ENCODE measurements at places on chromosomes 1 and 21. TPM values are rescaled to one million over a fixed set of nuclear protein-coding genes. Genes with fewer than 3 reads are reported as not detected.

The SYCP1 gene
- polyA plus RNA-seq: not detected

The FCGR3B gene
- polyA plus RNA-seq: not detected

The FMN2 gene
- polyA plus RNA-seq: 0.23 TPM

The LCE3D gene
- not detected for polyA plus RNA-seq

The RGS1 gene
- polyA plus RNA-seq: 11.9 TPM

The TRABD2B gene
- 5.5 TPM for polyA plus RNA-seq

The AMY1C gene
- not detected for polyA plus RNA-seq

The SPRR5 gene
- polyA plus RNA-seq: not detected

The POU3F1 gene
- 0.65 TPM for polyA plus RNA-seq

The LCE3E gene
- polyA plus RNA-seq: not detected

The SLC45A3 gene
- polyA plus RNA-seq: 2.3 TPM

DNA sequence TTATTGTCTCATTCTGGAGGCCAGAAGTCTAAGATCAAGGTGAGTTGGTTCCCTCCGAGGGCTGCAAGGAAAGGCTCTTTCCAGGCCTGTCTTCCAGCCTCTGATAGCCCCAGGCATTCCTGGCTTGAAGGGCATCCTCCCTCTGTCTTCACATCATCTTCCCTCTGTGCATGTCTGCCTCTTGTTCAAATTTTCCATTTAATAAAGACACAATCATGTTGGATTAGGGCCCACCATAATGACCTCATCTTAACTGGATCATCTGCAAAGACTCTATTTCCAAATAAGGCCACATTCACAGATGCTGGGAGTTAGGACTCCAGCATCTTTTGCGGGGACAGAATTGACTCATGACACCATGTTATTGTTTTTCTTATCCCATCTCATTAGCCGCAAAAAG, 24.5 kb downstream of the HUNK start:
- DNase-seq: no peak

- DNase-seq: no peak
Measured at GRCh38 chr1:89489047-89489729, 35.4 kb upstream of the LRRC8B start.

GRCh38 chr21:27703791-27704190, 736.9 kb upstream of the ADAMTS5 start:
- DNase-seq: no peak

DNA sequence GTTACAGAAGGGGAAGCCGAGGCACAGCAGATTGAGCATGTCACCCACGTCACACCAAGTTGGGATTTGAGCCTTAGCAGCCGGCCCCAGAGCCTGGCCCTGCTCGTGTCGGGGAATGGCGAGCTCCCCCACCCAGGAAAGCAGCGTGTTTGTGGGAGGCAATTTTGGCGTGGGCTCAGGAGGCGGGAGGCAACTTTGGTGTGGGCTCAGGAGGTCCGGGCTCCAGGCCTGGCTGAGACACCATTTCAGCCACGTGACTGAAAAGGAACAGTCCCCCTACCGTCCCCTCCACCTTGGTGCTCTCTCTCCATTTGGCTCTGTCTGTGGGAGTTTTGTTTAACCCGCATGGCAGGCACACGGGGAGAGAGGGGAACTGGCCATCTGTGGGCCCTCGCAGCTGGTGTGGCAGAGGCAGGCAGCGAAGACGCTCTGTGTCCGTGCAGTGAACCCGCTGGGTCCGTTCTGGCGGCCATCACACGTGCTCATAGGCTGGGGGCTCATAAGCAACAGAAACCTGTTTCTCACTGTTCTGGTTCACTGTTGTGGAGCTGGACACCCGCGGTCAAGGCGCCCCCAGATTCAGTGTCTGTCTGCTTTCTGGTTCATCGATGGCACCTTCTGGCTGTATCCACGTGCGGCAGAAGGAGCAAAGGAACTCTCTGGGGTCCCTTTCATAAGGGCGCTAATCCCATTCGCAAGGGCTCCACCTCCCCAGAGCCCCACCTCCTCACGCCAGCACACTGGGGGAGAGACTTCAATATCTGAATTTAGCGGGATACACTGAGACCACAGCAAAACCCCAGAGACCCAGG, 110.2 kb downstream of the CRYAA start:
- no peak for DNase-seq

- no peak for DNase-seq
Measured at GRCh38 chr1:170857955-170858354, 77.4 kb upstream of the MROH9 start.

DNA sequence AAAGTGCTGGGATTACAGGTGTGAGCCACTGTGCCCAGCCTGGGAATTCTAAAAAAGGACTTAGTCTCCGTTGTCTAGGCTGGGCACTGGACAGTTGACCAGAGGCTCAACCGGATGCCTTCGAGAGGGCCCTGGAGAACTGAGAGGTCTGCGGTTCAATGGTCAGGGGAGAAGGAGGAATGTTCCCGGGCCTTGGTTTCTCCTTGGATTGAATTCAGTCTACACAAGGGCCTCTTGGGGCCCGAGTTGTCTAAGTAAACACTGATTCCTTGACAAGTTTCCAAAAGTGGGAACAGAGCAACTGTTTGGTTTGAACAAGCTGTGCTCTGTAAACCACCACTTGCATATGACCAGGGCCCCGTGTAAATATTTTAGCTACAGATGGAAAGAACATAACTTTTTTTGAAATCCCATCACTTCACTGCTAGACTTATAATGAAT, 29.1 kb upstream of the CAPZB start:
- peak; percentile 21 for DNase-seq

DNA sequence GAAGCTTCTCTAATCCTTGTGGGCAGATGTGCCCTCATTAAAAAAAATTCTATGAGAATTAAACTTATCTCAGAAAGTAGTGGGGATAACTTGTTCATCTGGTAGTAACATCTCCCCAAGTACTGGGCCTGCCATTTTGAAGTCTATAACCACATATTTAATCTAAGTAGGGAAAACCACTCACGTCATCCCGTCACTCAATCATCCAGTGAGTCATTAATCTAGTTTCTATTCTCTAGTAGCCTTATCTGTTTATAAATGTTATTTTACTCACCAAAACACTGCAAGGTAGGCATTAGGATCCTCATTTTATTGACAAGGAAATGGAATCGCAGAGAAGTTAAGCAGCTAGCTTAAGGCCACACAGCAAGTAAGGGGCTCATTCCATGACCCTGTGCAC, 221.9 kb downstream of the ATG4C start:
- DNase-seq: no peak

GRCh38 chr21:34730756-34731445, 62.1 kb downstream of the CLIC6 start:
- DNase-seq: no peak

- peak; percentile 69 for DNase-seq
Measured at GRCh38 chr21:45555557-45556301, 13.5 kb upstream of the SLC19A1 start.

- DNase-seq: no peak
Measured at GRCh38 chr1:31878058-31878457, 60.1 kb downstream of the PTP4A2 start.

DNA sequence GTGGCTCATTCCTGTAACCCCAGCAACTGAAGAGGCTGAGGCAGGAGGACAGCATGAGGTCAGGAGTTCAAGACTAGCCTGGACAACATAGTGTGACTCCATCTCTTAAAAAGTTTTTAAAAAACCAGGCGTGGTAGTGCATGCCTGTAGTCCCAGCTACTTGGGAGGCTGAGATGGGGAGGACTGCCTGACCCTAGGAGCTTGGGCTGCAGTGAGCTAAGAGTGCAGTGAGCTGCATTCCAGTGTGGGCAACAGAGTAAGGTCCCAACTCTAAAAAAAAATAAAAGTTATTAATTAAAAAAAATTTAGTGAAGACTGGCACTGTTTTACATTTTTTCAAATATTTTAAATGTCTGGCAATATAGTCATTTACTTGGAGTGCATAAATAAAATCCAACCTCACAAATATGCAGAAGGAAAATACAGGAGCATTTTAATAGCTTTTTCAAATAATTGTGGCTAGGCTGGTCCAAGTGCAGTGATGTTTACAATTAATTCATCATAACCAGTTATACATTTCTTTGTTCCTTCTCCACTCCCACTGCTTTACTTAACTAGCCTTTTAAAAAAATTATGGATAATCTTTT, 10.8 kb downstream of the ZBTB8OS start:
- no peak for DNase-seq

- peak; percentile 63 for DNase-seq
Measured at GRCh38 chr1:23470282-23471070, 13.5 kb downstream of the ASAP3 start.

DNA sequence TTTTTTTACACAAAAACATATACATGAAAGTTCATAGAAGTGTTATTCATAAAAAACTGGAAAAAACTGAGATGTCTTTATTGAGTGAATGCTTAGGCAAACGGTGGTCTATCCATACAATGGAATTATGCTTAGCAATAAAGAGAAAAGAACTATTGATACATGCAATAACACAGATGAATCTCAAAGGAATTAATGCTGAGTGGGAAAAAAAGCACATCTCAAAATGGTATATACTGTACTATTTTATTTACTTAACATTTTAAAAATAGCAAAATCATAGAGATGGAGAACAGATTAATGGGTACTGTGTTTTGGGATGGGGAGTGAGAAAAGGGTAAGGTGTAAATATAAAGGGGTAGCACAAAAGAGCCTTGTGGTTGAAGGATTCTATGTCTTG, 29.8 kb downstream of the METTL18 start:
- DNase-seq: no peak

GRCh38 chr1:226608699-226609505, 60.3 kb downstream of the STUM start:
- DNase-seq: peak; percentile 57

Measured in hindlimb muscle (tissue), 1 donor.